ENCODE measurements at places on chromosomes 7 and 10. TPM values are rescaled to one million over a fixed set of nuclear protein-coding genes. Genes with fewer than 3 reads are reported as not detected.

DNA sequence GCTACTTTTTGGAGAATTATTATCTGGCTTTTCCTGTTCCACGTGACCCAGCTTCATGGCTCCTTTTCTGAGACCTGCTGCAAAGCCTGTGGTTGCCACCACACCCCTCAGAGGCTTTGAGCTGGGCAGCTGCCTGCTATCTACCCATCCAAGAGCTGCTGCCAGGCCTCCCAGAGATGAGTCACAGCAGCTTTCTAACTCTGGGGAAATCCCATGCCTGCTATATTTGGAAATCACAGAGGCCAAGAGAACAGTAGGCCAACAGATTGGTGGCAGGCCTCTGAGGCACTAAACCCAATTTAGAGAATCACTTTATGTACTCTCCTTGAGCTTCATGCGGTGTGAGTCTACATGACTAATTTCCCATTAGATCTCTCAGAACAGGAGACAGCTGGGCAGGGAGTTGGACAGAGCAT is 35.2 kb downstream of the SGCE start:
- H3K27ac ChIP-seq = no peak overlapping the region
- peaks cover 4% of the 10 kb centered on the region for H3K4me1 ChIP-seq
- peak; percentile 66 for DNase-seq
- H3K4me3 ChIP-seq = no peak overlapping the region
- H3K36me3 ChIP-seq = no peaks in the 10 kb centered on the region

- no peaks in the 10 kb centered on the region for H3K27me3 ChIP-seq
- peaks cover 2% of the 10 kb centered on the region for H3K4me1 ChIP-seq
- no peaks in the 10 kb centered on the region for H3K36me3 ChIP-seq
- no peak for DNase-seq
- no peak overlapping the region for H3K27ac ChIP-seq
- H3K4me3 ChIP-seq = no peak overlapping the region
Measured at GRCh38 chr10:24153537-24153936, 55.4 kb upstream of the KIAA1217 start.

Gene BTBD16
- not detected for total RNA-seq

Gene ZNF736
- 10.6 TPM for total RNA-seq

DNA sequence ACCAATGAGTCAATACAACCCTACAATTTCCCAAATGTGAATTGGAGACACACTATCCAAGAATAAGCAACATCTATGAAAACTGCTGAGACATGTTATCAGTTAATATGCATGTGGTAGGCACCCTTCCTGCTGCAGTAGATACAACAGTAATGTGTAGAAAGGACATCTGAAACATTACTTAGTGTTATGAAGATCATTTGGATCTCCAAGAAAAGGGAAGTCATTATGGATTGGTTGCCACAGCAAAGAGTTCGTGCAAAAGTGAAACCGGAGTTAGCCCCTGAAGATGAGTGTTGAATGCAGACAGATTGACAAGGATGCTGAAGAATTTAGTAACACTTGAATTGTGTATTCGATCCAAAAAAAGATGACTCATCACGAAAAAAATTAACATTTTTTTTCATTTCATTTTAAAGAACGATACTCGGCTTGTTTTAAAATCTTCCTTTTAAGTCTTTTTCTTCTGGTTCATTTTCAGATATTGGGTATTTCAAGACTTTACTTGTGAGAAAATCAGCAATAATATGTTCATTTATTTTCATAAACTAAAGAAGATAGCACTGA is 322.4 kb upstream of the KLF6 start:
- no peaks in the 10 kb centered on the region for H3K36me3 ChIP-seq
- H3K27me3 ChIP-seq = no peaks in the 10 kb centered on the region
- no peaks in the 10 kb centered on the region for H3K4me1 ChIP-seq
- no peak overlapping the region for H3K27ac ChIP-seq
- DNase-seq = no peak
- no peak overlapping the region for H3K4me3 ChIP-seq

Gene INTS1
- 80.0 TPM for total RNA-seq

- no peaks in the 10 kb centered on the region for H3K27me3 ChIP-seq
- H3K4me1 ChIP-seq = no peaks in the 10 kb centered on the region
- no peak overlapping the region for H3K4me3 ChIP-seq
Measured at GRCh38 chr7:26691886-26692285, 172.5 kb downstream of the SKAP2 start.

- H3K27ac ChIP-seq = no peak overlapping the region
- H3K36me3 ChIP-seq = no peaks in the 10 kb centered on the region
- DNase-seq = no peak
- H3K4me3 ChIP-seq = no peak overlapping the region
Measured at GRCh38 chr10:122814493-122814892, 31.2 kb downstream of the CUZD1 start.
